ENCODE measurements at places on chromosomes 1 and 21. TPM values are rescaled to one million over a fixed set of nuclear protein-coding genes. Genes with fewer than 3 reads are reported as not detected.

GRCh38 chr1:27489501-27489972 is 430 bp downstream of the WASF2 start:
- peak; percentile 35 for DNase-seq

NT5C1A gene
- 2.9 TPM for total RNA-seq

CHI3L2 gene
- 0.72 TPM for total RNA-seq

- DNase-seq, result peak; percentile 96
Measured at GRCh38 chr1:21939650-21940374, 2.7 kb upstream of the HSPG2 start.

DNA sequence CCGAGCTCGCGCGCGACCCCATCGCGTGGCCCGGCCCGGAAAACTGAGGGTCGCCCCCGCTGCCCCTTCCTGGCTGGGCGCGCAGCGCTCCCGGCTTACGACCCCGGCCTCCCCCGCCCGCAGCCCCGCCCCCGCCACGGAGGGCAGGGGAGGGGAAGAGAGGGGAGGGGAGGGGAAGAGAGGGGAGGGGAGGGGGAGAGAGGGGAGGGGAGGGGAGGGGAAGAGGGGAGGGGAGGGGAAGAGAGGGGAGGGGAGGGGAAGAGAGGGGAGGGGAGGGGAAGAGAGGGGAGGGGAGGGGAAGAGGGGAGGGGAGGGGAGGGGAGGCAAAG is 6.7 kb upstream of the ANKRD65 start:
- DNase-seq, result no peak

FCRLB gene
- not detected for total RNA-seq

SCAMP3 gene
- 12.3 TPM for total RNA-seq

SH3GLB1 gene
- 56.1 TPM for total RNA-seq
